ENCODE measurements at places on chromosomes 4 and X. TPM values are rescaled to one million over a fixed set of nuclear protein-coding genes. Genes with fewer than 3 reads are reported as not detected.
A peak's percentile ranks its signal among the peaks of the same experiment; 100 is the strongest.

The PRR32 gene
- total RNA-seq = 3.6 TPM

The FAM193A gene
- total RNA-seq = 14.6 TPM

The HERC3 gene
- total RNA-seq = 36.2 TPM

The ZMAT1 gene
- 4.2 TPM for total RNA-seq

The SCML2 gene
- 1.1 TPM for total RNA-seq

The BCORL1 gene
- 3.1 TPM for total RNA-seq

The PSAPL1 gene
- total RNA-seq = 0.12 TPM

The HTN3 gene
- total RNA-seq = not detected

The GLRA2 gene
- not detected for total RNA-seq

The APLN gene
- total RNA-seq = 2.3 TPM

The ANOS1 gene
- 6.0 TPM for total RNA-seq

The MAGEE2 gene
- total RNA-seq = not detected

DNA sequence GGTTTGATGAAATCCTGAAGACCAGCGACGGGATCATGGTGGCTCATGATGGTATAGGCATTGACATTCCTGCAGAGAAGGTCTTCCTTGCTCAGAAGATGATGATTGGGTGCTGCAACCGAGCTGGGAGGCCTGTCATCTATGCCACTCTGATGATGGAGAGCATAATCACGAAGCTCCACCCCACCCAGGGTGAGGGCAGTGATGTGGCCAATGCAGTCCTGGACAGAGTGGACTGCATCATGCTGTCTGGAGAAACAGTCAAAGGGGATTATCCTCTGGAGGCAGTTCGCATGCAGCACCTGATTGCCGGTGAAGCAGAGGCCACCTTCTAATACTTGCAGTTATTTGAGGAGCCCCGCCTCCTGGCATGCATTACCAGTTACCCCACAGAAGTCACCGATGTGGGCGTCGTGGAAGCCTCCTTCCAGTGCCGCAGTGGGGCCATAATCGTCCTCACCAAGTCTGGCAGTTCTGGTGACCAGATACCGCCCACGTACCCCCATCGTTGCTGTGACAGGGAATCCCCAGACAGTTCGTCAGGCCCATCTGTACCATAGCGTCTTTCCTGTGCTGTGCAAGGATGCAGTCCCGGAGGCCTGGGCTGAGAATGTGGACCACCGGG, 140.1 kb downstream of the EDA2R start:
- DNase-seq = no peak

- DNase-seq = no peak
Observed at GRCh38 chrX:12701628-12702027, 89.6 kb upstream of the PRPS2 start.

DNA sequence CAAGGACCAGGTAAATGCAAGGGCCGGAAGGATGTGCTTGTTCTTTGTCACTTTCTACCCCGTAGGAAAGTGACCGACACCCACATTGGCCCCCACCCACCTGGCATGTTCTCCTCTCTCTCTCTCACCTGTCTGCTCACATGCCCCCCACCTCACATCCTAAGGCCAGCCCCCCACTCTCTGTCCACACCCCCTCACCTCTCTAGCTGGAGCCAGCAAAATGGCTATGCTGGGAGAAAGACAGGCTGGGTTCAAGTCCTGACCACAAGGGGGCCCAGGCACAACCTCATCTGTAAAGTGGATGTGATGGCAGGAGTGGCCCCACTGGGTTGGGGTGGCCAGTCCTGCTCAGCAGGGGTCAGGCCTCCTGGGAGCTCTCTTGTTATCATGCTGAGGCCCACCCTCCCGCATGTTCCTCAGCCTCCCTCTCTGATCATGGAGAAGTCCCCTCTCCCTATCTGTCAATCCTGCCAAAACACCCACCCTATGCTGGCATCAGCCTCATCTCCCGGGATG, 1.7 kb upstream of the PPP2R2C start:
- peak; percentile 53 for DNase-seq

DNA sequence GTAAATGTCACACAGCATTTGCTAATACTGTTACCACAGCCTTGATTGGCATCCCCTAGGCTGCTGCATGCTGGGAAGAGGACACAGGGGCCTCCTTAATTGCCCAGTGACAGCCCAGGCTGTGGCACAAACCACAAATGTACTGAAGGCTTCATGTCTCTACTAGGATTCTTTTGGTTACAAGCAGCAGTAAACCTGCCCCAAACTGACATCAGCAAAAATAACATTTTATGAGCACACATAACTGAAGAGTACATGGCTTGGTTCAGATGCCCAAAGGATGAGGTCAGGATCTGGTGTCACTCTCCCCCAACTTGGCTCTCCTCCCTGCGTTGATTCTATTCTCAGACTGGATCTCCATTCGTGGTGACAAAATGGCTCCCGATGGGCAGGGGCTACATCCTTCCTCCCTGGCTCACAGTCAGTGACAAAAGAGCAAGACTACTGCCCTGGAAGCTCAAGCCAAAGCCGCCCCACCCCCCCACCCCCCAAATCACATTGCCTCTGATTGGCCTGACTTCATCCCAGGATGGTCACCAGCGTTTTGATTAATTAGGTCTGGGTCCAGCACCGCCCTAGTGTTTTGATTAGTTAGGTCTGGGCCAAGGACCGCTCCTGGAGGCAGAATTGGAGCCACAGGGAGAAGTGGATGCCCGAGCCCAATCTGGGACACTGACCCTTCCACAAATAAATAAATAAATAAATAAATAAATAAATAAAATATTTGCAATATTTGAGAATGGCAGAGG, 180.5 kb upstream of the RBPJ start:
- no peak for DNase-seq

DNA sequence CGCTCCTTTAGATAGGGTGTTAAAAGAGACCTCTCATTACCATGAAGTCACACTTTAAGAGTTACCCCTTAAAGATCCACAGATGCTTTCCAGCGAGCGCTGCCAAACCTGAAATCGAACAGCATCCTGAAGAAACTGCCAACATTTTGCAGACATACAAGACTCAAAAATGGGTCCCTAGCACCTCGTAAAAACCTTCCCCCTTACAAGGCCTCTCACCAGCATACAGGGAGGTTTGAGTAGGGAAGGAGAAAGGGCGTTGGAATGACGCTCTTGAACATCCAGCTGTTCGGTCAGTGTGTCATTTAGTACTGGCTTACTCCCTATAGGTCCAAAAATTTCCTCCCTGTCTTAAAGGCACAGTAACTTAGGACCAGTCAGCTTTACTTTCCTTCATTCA, 45.3 kb upstream of the PGRMC1 start:
- peak; percentile 59 for DNase-seq

DNA sequence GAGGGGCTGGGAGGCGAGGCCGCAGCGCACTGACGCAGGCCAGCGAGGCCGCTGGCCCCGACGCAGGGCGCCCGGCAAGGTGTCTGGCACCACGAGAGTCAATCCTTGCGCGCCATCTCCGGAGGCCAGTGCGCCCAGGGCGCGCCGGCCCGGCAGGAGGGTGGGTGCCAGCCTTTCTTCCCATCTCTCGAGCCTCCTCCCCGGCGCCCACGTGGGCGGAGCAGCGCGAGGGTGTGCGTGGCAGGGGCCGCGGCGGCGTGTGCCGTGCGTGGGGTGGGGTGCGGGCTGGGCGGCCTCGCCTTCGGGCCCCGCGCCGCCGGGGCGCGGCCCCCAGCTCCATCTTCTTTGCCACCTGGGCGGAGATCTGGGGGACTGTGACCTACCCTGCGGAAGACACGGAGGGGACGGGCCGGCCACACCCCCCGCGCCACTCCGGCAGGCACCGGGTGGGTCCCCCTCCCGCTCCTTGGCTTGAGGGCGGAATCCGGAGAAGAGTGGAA, 877 bp downstream of the JAKMIP1 start:
- DNase-seq = no peak

- DNase-seq = no peak
Observed at GRCh38 chr4:163603257-163603656, 108.8 kb downstream of the TMA16 start.

DNA sequence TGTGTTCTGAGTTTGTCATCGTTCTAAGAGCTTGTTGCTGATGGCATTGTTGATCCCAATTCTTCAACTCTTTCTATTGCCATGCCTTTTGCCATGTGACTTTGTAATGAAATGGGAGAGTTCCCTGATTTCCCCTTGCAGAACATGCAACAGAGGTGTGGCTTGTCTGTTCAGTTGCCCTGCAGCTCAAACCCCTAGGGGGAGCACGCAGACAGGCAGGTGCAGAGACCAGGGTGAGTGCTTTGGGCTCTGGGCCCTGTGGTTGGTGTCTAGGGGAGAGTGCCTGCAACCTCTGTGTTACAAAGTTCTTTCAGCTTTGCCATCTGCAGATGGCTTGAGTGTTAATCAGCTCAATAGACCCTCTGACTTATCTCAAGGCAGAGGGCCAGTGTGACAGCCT, 332.7 kb downstream of the MID1IP1 start:
- no peak for DNase-seq

DNA sequence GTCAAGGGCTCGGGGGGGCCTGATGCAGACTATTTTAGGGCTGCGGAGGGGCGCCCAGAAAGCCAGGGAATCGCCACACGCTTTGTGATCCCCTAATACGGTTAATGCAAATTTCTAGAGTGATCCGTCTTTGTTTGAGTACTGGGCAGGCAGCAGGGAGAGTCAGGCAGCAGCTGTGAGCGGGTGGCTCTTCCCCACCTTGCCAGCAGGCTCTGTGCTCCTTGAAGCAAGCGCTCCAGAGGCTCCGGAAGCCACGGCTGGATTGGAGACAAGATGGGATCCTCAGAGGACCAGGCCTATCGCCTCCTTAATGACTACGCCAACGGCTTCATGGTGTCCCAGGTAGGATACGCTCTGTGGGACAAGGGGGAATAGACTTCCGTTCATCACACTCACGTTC, at the start of gene ASMT:
Gene ASMT, plus strand, starts transcription at position 133 of the 400 bp plus-strand sequence. Its CDS starts 141 bp downstream, at position 274.
- no peak for DNase-seq

- DNase-seq = no peak
Observed at GRCh38 chr4:10611673-10612072, 72.9 kb downstream of the CLNK start.

DNA sequence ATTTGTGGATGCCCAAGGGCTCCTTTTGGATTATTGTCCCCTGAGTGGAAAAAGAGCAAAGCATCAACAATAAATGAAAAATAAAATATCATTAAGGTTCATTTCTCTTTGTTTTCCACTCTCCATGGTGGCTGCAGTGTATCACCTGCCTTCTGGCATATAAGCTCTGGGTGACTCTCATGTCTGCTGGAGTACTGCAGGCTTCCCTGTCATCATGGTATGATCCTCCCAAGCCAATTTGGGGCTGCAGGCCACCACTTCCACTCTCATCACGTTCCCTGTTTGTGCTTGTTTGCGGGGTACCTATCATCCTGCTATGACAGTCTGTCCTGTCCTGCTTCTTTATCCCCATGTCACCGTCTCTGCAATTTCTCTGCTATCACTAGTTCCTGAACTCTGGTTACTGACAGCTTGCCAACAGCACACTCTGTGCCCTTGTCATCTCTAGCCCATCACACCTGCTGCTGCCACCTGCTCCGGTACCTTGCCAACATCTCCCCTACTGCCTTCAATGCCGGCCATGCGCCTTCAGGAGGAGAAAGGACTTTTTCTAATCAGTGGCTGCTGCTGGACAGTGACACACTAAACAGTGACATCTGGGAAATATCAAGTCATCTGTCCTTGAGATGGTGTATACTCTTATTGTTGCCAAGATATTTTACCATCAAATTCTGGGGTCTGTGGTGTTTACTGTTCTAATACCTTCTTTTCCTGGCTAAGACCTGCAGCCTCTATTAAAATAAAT, 23.0 kb upstream of the FGF5 start:
- DNase-seq = no peak

- no peak for DNase-seq
Observed at GRCh38 chrX:69428216-69428615, 75.9 kb upstream of the NALF2 start.

- no peak for DNase-seq
Observed at GRCh38 chr4:155889031-155889793, 14.3 kb upstream of the TDO2 start.

DNA sequence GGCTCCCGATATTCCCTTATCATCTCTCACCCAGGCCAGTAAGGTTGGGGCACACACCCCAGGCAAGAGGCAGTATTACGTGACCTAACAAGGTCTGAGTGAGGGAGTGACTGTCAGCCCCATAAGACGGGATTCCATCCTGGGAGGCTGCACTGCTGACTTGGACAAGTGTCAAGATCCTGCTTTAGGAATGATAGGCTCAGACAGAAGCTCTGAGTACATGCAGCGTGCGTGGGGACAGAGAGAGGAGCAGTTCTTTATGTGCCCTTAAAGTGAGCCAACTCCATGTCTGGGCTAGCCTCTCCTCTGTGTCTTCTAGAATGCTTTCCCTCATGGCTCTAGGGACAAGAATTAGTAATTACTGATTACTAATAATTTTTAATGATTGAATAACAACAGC, 142.2 kb upstream of the PRPS2 start:
- no peak for DNase-seq

- no peak for DNase-seq
Observed at GRCh38 chrX:30688641-30689040, 35.4 kb downstream of the GK start.

DNA sequence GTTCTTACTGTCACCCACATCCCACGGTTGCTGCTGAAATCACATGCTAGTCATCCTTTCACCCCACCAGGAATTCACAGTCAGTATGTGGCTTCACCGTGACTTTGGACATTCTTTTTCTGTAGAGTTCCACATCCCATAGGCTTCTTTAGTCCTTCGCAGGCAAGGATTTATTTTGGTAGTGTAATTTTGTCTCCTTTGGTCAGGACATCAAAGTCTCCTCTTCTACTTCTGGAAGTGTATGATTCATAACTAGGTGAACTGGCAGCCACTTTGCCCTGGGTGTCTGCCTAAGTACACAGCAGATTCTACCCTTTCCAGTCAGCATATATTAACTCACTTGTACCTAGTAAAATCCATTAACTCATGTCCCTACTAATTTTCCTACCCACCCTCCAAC, 38.3 kb upstream of the MMAA start:
- no peak for DNase-seq

DNA sequence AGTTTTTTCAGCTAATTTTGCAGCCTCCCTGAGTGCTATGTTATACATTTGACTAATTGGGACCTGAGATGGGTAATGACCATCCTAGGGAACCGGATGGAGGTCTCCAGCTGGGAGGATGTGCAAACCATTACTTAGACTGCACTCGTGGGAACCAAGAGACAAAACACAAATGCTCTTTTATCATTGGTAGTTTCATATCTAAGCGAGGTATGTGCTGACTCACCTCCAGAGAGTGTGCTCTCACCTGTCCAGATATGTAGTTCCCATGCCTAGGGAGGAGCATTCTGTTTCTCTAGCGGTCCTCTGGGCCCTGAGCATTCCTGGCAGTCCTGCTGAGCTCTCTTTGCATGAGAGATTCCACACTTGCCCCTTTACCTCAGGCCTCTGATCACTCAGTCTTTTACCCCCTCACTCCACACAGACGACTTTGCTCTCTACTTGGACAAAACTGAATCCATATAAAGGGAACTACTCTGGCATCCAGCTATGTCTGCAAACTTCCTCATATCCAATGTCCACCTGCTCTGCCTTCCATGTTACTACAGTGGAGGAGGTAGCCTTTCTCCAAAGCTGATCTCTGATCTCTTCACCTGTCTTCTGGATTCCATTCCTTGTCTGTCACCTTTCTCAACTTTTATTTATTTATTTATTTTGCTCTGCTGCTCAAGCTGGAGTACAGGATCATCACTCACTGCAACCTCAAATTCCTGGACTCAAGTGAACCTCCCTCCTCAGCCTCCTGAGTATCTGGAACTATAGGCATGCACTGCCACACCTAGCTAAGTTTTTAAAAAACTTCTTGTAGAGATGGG, 88.4 kb downstream of the LRP2BP start:
- no peak for DNase-seq

Measured in right atrium auricular region (tissue), 2 donors.